Anterior cingulate cortex (tissue), 58 donors: ENCODE measurements at places on chromosomes 6 and 20.
A peak's percentile ranks its signal among the peaks of the same experiment; 100 is the strongest.

DNA sequence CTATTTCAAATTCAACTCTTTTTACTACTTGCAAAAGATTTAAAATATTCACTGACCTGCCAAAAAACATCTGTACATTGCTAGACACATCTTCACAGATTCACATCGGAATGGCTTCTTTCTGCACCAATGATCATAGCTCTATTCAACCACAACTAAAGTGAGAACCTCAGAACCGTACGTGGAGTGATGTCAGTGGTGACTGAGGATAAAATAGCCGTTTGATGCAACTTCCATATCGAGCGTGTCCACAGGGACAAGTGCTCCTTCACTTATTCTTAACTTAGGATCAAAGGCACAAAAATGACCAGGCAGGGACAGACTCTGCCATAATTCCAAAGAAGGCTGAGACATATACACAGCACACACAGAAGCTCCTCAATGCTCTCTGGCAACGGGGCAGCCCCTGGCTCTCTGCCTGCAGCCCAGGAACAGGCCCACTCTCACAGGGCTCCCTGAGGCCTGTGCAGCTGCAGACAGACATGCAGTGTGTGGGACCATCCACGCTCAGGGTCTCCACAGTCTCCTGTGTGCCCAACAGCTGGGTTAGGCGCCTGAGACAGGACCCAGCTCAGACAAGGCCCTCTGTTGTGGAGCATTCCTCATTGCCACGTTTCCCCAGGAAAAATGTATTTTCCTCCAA lies 22.8 kb downstream of the FYN start:
- DNase-seq = peak; percentile 55

GRCh38 chr20:58146081-58146745 lies 82.2 kb downstream of the ANKRD60 start:
- DNase-seq = no peak

DNA sequence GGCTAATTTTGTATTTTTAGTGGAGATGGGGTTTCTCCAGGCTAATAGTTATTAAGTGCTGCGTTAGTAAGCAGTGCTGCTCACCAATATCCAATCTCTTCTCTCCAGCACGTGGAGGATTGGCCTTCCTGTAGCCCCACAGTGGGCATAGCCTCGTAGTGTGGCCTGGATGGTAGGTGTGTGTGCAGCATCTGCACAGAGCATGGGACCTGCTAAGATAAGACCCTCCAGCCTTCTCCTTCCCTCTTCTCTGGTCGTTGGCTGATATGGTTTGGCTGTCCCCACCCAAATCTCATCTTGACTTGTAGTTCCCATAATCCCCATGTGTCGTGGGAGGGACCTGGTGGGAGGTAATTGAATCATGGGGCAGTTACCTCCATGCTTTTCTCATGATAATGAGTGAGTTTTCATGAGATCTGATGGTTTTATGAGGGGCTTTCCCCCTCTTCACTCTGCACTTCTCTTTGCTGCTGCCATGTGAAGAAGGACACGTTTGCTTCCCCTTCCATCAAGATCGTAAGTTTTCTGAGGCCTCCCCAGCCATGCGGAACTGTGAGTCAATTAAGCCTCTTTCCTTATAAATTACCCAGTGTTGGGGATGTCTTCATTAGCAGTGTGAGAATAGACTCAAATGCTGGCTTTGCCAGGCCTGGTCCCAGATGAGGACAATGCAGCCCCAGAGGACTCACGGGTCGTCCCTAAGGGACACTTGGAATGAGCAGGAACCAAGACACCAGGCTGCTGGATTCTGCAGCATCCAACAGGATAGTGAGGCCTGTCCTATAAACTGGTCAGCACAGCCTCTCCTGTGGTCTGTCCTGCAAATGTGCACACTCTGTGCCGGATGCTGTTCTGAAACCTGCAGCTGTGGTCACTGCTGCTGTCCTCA lies 63.4 kb upstream of the AFDN start:
- DNase-seq = no peak

- DNase-seq = peak; percentile 1
Measured at GRCh38 chr20:8647961-8648441, 420.9 kb upstream of the PLCB4 start.
